ENCODE measurements at places on chromosomes 11 and 22.

- DNase-seq, result no peak
Measured at GRCh38 chr22:28647216-28647615, 32.4 kb downstream of the TTC28 start.

DNA sequence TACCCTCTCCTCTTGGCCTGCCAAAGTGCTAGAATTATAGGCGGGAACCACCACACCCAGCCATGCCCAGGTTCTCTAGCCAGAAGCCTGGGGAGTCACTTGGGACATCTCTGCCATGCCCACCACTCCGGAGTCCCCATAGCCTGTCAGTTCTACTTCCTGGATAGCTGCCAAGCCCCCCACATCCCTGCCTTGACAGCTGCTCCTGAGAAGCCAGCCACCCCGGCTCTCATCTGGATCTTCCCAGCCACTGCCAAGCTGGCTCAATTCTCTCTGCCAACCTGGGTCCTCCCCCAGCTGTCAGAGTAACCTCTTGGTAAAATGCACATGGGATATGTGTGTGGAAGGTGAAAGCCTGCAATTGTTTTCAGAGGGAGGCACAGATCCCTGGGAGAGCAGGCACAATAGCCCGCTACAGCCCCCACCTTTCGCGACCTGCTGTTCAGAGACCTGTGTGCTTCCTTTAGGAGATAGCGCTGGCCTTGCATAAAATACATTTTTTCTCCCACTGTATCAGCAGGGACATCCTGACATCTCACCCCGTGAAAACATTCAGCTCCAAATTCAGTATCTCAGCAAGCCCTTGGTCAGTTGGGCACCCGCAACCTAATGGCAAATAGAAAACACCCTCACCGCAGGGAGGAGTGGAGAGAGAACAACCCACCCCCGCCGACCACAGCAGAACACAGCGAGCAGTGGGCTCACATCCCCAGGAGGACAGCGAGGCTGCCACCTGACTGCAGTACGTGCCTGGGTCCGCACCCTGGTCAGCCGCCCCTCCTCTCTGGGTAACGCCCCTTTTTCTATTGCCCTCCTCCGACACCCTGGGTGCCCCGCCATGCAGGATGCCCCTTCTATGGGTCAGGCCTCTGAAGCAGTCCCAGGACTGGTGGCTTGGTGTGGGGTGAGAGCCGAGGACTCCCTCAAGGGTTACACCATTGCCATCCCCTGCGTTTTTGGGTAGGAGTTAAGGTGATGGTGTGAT, 1342.2 kb downstream of the BRD1 start:
- DNase-seq, result no peak

GRCh38 chr22:41544671-41545476, 604 bp upstream of the POLR3H start:
- no peak for DNase-seq

- no peak for DNase-seq
Measured at GRCh38 chr11:31702966-31703365, 108.2 kb downstream of the PAX6 start.
